NCI-H226 (cell line): ENCODE measurements at places on chromosomes 7 and 10.
A peak's percentile ranks its signal among the peaks of the same experiment; 100 is the strongest.

- DNase-seq = peak; percentile 83
These were observed 59.4 kb downstream of the USP6NL start for GRCh38 chr10:11551916-11552602.

DNA sequence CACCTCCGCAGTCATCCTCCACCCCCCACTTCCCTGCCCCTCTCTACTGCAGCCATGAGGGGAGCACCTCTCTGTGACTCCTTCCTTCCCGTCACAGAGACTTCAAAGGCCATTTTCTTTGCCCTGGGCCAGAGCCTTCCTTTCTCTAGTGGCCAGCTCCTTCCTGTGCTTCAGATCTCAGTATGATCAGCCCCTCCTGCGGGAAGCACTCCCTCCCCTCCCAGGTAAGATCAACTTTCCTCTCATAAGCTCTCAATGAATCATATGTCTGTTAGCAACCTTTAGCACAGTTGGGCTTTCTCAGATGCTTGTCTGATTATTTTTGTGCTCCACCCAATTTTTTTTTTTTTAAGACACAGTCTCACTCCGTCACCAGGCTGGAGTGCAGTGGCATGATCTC lies 241.0 kb upstream of the PRSS1 start:
- DNase-seq = no peak

GRCh38 chr10:92756201-92757065 lies 66.7 kb downstream of the HHEX start:
- peak; percentile 28 for DNase-seq

DNA sequence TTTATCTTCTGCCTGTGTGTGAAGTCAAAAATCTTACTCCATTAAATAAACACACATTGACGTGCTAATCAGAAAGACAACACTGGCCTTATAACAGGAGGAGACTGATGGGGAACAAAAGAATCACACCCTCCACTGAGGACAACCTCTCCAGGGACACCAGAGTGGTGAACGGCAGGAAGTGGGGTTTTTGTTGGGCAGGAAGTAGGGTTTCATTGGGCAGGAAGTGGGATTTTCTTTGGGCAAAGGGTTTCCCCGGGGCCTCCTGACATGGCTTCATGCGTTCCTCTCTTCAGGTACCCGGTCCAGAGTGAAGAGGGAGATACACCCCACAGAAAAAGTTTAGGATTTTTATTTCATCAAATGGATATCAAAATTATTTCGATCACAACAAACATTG lies 30.6 kb downstream of the ADARB2 start:
- no peak for DNase-seq

GRCh38 chr7:17898111-17898510 lies 42.2 kb downstream of the SNX13 start:
- DNase-seq = no peak

GRCh38 chr7:120353171-120353570 lies 80.2 kb downstream of the KCND2 start:
- no peak for DNase-seq

DNA sequence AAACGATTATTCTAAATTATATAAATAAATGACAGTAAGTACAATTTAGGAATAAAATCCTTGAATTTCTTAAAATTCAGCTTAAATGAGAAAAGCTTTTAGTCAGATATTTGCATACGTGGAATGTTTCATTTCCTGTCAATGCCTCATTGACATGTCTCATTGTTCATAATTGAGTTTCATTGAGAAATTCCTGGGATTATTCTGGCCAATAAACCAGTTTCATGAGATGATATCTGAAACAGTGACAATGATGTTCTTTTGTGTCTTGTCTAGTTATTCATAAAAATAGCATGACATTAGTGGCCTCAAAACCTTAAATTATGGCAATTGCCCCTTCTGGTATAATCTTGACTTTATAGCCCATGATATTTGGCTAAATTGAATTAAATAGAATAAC lies 95.8 kb downstream of the DKK1 start:
- no peak for DNase-seq

DNA sequence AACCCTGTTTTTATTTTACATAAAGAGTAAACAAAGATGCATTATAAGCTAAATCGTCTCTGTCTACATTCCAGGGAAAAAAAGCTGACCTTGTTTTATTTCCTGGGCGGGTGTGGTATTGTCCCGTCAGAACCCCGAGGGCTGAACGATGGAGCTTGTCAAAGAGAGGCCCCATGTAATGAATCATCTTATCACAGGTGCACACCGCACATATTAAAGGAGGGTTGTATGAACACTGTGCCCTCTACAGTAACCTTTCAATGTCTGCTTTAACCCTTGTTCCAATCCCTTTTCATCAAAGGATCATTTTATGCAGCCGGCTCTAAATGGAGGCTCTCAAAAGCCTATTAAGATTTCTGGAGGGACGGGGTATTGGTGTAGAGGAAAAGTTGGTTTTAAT lies 158.5 kb upstream of the YAE1 start:
- no peak for DNase-seq

DNA sequence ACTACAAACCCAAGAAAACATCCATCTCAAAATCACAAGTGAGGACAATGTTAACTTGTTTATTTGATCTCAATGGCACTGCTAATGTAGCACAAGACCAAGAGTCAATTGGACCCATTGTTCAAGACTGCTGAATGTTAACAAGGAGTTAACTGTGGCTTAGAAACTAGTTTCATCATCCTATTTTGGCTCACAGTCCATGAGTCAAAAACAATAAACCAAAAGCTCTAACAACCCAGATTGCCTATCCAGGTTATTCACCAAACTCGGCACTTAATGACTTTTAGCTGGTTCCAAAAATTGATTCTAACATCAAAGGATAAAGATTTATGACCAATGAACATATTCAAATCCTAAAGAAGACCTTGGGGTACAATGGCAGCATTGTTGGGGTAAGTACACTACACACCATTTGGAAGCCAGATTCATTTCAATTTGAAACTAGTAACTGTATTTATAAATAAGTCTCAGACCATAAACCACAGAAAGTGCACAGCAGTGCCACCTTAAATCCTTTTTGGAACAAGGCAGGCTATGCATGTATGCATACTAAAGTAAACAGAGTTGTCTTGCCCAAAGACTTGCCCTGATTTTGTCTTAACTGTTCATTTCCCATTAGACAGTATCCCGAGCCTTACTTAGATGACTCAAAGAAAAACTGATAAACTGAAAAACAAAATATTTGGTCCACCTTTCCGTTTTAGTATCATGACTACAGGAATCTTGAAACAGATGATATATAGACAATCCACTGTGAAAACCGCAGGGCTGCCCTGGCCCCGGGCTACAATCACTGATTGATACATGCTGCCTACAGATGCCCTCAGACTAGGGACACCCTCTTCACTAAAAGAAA lies 84.5 kb downstream of the SRPK2 start:
- DNase-seq = no peak

DNA sequence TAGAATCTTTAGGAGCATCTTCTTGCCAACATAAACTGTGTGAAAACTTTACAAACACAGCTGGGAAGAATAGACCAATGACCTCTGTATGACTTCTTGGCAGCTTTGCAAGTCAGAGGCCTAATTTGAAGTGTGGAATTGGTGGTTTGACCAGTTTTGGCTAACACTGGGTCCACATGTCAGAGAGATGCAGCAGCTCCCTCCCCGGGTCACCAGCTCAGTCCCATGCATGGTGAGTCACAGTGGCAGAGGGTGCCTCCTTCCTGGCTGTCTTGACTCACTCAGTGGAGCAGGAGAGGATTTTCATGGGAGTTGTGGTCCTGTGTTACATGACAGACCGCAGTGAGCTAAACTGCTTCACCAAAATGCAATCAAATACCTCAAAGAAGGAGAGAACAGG lies 8.2 kb upstream of the STARD3NL start:
- no peak for DNase-seq

DNA sequence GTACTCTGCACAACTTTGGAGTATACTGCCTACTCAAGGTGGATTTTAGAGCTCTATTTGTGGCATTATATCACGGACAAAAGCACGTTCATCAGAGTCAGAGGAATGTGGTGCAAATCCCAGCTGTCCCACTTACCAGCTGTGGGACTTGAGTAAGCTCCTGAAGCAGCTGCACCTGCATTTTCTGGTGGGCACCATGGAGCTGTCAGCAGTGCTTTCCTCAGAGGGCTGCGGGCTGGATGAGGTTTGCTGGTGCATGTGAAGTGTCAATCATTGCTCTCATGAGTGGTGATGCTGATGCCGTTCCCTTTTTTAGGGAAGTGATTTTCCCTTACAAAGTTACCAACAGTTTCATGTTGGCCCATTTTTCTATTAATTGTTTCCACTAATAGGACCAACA lies 53.4 kb downstream of the EGFR start:
- no peak for DNase-seq

DNA sequence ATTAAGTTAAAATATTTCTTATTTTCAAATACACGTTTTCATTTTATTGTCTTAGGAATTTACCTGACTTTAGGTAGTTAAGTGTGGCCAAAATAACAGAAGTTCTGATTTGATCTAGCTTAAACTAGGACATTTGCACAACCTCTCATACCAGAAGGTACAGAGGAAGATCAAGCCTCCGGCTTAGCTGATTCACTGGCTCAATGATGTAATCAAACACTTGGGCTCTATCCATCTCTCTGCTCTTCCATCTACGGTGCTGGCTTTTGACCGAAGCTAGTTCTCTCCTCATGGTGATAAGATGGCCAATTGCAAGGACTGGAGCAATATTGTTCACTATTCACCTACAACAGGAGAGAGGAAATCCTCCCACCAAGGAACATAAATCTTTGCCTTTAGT lies 12.2 kb upstream of the HYCC1 start:
- peak; percentile 21 for DNase-seq

- no peak for DNase-seq
These were observed 187.5 kb downstream of the GRID1 start for GRCh38 chr10:86179153-86179524.

DNA sequence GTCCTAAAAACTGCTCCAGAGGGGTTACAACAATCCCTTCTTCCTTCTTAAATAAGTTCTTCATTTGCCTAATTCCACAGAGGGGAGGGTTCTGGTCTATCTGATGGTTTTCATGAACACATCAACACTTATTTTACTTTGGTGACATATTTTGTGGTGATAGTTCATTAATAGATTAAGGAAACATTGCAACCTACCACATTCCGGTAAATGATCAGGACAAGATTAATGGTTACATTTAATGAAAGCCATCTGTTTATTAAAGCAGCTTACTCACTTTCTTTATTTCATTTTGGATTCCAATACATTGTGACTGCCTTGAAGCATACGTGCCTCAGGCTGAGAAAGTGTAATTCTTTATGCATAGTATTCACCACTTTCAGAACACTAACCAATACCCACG lies 101.0 kb downstream of the SKIDA1 start:
- no peak for DNase-seq

DNA sequence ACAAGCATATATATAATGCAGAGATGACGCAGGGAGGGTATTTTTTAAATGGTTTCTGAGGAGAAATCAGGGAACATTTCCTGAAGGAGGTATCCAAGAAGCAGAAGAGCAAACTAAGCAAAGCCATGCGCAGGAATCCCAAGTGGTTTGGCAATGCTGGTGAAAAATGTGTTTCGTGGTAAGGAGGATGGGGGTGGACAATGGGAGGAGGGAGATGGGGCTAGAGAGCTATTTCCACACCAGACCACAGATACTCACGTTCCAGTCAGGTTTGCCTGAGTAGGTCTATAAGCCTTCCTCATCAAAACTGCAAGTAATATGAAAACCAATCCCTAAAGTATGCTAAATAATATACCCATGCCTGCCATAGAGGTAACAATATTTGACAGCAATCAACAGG lies 223.7 kb upstream of the MKLN1 start:
- DNase-seq = peak; percentile 67

DNA sequence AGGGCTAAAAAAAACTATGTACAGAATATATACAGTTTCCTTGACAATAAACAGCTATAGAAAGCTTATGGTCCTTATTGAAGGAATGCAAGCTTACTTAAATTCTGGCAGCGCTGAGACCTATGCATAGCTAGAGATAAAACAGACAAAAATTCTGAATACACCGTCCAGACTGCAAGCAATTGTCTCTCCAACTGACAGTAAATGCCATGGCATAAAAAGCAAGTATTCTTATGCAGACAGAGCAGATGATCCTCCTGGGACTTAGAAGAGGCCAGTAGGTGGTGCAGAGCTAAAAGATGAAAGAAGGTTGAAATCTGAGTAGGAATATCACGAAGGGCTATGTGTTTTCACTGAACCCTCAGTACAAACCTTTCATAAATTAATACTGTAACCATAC lies 157.0 kb upstream of the CACNA2D1 start:
- no peak for DNase-seq

DNA sequence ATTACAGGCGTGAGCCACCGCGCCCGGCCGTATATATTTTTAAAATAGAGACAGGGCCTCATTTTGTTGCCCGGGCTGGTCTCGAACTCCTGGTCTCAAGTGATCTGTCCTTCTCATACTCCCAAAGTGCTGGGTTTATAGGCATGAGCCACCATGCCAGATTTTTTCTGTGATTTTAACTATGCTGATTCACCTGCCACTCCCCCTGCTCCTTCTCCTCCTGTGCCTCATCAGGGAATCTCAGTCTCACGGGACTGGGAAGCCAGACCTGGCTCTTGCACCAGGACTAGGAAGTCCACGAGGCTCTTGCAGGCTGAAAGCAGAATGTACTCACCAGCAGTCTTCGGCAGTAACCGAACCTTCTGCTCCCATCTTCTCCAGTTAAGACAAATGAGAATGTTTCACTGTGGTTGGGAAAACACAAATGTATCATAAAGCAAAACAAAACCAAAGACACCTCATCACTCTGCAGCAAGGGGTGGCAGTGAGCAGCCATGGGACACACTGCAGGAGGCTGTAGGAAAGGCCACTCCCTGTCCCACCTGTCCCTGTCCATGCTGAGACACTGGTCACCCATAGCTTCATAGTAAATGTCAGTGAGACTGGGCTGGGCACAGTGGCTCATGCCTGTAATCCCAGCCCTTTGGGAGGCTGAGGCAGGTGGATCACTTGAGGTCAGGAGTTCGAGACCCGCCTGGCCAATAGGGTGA lies 78.7 kb upstream of the MKRN1 start:
- DNase-seq = peak; percentile 26

- DNase-seq = no peak
These were observed 175.9 kb downstream of the EBF3 start for GRCh38 chr10:129788215-129788614.

DNA sequence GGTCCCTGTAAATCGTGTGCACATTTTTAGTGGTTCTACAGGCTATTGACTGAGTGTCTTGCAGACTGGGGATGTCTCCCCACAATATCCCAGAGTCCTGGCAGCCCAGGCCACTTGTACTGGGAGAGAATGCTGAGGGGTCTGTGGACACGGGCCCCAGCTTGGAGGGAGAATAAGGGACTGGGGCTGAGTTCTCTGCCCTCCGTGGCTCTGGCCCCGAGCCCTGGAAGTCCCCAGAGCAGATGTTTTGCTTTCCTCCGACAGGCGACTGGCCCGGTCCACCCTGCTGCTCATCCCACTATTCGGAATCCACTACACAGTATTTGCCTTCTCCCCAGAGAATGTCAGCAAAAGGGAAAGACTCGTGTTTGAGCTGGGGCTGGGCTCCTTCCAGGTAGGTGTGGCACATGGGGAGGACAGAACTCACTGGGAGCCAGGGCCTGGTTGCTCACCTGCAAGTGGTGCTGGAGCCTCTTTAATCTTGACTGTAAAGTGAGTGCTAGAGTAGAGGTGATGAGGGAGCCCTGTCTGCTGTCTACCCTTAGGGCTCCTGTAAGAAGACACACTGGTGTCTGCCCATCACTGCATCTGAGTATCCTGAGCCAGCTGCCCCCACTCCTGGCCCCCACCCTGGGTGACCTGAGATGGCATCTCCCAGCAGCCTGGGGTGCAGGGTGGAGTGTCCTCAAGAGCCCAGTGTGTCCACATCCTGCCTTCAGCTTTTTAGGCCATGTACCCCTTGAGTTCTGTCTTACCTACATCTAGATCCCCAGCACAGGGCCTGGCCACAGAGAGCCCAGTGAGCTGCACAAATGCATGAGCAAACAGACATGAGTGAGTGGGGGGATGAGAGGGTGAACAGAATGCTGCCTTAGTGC lies 51.1 kb downstream of the ADCYAP1R1 start:
- no peak for DNase-seq
